Osteocyte (in vitro differentiated cells): ENCODE measurements at places on chromosomes 12 and 14.

DNA sequence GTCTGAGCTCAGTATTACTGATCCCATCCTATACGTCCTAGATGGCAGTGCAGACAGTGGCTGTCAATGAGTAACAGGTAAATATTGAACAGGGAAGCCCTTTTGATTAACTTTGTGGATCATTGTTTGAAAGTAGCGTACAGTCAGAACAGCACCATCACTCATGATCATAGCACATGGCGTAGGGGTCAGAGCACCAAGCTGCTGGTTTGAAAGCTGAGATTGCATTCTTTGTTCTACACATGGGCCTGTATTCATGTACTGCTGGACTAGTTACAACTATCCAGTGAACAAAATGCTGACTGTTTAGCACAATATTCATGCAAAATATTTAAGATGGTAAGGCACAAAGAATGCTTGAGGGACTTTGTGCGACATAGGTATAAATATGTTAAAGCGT, 131.8 kb downstream of the NPAS3 start:
- DNase-seq = no peak

GRCh38 chr12:106551410-106551809, 31.4 kb upstream of the RFX4 start:
- no peak for DNase-seq

GRCh38 chr12:84313323-84313675, 599.3 kb downstream of the SLC6A15 start:
- no peak for DNase-seq

DNA sequence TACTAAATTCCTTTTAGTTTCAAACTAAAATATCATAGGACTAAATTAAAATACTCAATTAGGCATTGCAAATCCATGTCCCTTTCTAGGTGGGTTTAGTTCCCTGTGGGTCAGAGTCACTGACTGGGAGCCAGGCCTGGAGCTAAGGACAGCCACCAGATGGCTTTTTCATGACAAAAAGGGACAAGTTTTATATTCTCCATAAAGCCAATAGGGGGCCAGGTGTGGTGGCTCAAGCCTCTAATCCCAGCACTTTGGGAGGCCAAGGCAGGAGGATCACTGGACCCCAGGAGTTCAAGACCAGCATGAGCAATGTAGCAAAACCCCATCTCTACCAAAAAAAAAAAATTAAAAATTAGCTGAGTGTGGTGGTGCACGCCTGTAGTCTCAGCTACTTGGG, 35.4 kb upstream of the EIF5 start:
- DNase-seq = no peak

- DNase-seq = no peak
Measured at GRCh38 chr12:113962733-113963132, 3.4 kb downstream of the RBM19 start.

DNA sequence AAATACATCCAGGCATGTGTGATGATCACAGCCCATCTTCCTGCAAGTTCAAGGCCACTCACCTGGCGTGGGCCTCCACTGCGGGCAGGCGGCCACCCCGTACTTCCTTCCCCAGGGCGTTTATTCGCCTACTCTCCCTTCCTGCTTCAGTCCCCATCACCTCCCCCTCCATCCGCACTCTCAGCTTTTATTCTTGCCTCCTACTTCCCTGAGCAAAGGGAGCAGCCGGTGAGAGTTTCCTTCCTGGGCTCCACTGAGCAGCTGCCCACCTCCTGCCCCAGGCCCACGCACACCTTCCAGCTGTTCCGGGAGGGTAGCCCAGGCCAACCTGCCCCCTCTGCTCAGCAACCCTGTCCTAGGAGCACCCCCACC, 4.1 kb downstream of the CYP46A1 start:
- peak; percentile 57 for DNase-seq

- peak; percentile 91 for DNase-seq
Measured at GRCh38 chr12:4562034-4562657, at the start of gene DYRK4. Gene DYRK4 (plus strand): TSS chr12:4562208. CDS start chr12:4562246, 38 bp downstream.

- no peak for DNase-seq
Measured at GRCh38 chr12:114032801-114033200, 66.7 kb upstream of the RBM19 start.

DNA sequence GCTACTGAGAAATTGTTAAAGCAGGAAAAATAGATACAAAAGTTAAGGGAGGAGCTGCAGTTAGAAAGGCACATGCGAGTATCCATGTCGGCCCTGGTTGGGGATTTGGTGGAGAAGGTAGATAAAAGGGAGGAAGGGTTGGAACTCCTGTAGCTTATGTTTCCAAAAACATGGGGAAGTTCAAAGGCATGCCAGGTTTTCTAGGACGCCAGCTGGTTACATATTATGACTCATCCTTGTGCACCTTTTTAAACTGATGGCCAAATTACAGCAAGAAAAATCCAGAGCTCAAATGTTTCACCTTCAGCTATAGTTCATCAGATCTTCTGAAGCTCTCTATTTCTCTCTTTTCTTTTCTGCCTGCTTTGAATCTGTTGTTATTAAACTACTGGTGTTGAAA, 13.2 kb upstream of the MAP4K5 start:
- no peak for DNase-seq

DNA sequence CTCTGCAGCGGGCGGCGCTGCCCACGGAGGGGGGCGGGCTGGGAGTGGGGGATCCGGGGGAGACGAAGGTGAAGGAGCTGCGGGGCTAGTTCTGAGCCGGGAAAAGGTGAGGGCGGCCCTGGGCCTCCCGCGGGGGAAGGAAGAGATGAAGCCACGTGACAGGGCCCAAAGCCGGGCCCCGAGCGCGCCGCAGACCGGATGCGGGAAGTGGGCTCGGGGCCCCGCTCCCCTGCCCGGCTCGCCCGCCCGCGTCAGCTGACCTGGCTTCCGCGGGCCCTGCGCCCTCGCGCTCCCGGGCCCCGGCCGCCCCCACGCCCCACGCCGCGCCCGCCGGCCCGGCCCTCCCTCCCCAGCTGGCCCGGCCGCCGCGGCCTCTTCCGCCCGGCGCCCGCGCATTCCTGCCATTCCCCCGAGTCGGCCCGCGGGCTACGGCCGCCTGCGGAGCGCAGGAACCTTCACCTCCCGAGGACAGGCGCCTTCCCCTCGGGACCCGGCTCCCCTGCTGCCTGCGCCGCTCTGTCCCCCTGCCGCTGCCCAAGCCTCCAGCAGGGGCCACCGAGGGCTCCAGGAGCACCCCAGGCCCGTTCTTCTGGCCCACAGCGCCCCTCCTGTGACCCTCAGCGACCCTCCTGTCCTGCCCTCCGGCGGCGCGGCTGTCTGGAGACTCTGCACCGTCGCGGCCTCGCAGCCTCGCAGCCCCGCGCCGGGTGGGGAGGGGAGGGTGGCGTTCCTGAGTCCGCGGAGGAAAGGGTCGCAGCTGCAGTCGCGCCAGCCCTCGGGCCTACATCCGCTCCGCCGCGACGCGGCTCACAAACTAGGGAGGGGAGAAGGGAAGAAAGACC, 20.4 kb downstream of the NINJ2 start:
- peak; percentile 89 for DNase-seq

DNA sequence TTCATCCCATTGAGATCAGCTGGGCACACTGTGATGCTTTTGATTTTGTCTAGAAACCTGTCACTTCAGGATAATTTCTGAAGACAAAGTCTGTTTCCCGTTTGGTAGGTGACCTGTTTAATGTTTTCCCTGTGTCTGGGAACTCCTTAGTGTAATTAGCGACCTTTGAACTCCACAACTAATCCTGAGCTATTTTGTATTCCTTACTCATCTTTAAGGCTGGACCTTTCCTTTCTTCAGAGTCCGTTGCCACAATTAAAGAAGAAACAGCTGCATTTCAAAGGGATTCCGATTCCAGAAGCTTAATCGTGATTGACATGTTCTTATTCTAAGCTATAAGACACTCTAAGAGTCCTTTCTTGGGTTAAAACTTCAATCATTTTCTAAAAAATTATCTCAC, 22.0 kb downstream of the AP5M1 start:
- no peak for DNase-seq

DNA sequence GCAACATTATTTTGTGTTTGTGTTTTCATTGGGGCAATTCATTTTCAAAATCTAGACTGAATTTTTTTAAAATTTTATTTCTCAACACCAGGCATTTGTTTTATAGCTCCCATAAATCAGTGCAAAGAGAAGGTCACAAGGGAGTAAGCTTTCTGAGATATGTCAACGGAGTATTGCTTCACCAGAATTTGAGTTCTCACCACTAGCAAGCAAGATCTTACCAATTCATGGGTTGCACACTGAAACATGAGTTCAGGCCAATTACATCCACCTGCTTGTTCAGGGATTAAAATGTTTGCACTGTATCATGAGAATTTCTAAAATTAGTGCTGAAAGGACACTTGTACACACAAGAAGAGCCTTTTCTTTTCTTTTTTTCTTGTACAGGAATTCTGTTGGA, 121.9 kb downstream of the CAND1 start:
- no peak for DNase-seq

GRCh38 chr12:47903927-47904712, 674 bp downstream of the VDR start:
- DNase-seq = no peak

DNA sequence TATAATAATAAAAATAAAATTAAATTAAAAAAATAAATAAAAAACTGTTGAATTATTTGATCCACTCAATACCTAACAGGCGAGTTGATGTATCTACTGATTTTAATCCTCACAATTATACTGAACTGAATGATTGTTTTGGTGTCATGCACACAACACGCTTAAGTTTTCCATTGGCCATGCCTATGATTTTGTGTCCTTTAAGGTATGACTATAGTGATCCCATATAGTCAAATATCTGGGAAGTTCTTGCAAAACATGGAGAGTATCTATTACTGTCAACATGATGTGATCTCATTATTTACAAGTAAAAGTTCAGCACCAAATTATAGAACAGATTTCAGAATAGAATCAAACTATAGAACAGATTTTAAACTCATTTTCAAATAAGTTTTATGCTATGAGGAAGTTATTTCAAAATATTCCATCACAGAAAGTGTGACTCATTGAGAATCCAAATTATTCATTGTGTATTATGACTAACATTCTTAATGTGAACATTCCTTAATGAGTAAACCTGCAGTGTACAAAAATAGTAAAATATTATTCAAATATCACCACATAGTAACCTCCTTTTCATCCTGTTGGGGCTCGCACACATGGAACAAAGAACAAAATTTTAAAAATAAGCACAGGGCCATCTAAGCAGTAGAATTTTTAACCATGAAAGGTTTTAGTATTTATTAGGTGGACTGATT, 190.4 kb downstream of the SLC25A21 start:
- no peak for DNase-seq

DNA sequence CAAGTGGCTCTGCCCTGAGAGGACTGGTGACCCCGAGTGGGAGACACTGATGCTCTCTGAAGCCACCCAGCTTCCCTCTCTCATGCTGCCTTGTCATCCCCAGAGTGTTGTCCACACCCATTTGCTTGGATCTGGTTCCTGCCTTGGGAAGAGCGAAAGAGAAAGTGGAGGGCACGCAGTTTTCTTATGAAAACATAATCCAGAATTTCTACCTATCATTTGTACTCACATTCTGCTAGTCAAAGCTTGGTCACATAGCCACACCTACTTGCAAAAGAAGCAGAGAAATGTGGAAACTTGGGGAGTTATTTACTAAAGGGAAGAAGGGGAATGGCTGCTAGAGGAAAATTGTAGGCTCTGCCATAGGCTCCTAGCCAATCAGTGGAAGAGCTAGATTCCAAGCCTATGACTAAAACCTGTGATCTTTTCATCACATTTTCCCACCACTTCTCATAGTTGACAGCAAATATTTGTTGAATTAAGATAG, 326.3 kb downstream of the ZFP36L1 start:
- DNase-seq = no peak

DNA sequence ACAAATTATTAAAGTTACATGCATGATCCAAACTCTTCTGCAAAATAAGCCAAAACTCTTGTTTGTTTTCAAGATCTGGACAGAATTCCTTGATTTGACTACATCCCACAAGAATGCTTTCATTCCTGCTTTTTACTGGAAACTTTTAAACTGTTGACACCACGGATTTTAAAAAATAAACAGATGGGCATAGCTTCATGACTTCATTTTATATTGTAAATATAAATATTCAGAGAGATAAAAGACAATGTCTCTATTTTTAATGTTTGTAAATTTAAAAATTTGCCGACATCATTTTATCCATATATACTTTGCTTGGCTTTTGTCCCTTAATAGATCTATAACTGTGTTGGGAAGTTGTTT, 134.3 kb upstream of the DCN start:
- no peak for DNase-seq

- DNase-seq = no peak
Measured at GRCh38 chr12:21774358-21775132, at the start of gene KCNJ8. Gene KCNJ8 (minus strand): TSS chr12:21774706. CDS start chr12:21773616, 1,090 bp downstream.

GRCh38 chr12:53378222-53378621, 1.8 kb upstream of the SP1 start:
- no peak for DNase-seq

- no peak for DNase-seq
Measured at GRCh38 chr12:106566771-106567170, 16.0 kb upstream of the RFX4 start.

- DNase-seq = no peak
Measured at GRCh38 chr12:58140395-58140794, 199.0 kb downstream of the ATP23 start.

DNA sequence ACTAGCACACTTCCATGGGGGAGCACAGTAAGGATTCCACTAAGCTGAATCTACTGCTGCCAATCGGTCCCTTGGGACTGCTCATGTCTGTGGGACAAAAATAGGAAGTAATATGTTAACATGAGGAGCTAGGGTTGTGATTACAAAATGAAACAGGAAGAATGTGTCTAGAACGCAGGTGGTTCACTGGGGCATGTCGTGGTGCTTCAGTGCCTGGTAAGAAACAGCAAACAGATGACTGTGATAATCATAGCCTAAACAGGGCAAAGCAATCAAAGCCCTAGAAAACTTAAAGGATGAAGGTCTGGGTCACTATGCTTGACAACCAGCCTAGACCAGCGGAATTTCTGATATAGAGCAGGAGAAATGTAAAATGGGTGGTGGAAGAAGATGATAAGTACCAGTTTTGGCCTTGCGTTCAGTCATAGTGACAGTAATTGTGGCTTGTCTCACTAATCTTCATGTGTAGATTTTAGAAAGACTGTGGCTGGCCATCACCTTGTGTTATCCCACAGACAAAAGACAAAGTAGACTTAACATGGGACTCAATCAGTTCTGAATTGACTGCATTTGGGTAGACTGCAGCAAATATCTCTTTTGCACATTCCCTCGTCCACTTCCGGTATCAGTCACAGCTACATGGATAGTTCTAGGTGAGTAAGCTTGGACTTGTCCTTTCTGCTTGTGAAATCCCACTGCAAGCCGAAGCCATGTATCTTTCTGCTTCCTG, 51.4 kb downstream of the WASHC3 start:
- DNase-seq = no peak

DNA sequence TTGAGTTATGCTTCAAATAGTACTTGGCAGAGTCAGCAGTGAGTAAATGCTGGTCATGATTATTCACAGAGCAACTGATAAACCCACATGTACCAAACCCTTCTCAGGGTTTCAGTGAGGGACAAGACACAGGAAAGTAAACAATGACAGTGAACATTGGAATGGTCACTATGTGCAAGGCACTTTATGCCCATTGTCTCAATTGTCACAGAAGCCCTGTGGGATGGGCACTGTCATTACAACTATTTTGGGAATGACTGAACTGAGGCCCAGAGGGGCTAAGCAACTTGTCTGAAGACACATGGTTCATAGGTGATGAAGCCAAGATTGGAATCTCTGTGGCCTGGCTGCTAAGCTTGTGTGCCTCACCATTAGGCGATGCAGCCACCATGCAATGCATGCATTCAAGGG, 238.5 kb downstream of the RBM19 start:
- no peak for DNase-seq
